ENCODE measurements at places on chromosomes 2 and 18.

DNA sequence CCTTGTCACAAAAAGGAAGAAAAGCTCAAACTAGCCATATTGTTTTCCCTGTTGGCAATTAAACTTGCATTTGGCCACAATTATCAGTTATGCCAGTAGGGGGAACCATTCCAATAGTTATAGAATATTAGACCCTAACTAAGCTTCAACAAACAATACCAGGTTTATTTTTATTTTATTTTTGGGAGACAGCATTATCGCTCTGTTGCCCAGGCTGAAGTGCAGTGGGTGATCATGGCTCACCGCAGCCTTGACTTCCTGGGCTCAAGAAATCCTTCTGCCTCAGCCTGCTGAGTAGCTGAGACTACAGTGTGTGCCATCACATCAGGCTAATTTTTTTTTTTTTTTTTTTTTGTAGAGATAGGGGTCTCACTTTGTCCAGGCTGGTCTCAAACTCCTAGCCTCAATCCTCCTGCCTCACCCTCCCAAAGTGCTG lies 102.1 kb downstream of the ATAD2B start:
- DNase-seq = no peak

- DNase-seq = no peak
Measured at GRCh38 chr18:43129946-43130524, 14.6 kb upstream of the RIT2 start.

- DNase-seq = no peak
Measured at GRCh38 chr18:38789141-38789540, 1223.5 kb upstream of the CELF4 start.

DNA sequence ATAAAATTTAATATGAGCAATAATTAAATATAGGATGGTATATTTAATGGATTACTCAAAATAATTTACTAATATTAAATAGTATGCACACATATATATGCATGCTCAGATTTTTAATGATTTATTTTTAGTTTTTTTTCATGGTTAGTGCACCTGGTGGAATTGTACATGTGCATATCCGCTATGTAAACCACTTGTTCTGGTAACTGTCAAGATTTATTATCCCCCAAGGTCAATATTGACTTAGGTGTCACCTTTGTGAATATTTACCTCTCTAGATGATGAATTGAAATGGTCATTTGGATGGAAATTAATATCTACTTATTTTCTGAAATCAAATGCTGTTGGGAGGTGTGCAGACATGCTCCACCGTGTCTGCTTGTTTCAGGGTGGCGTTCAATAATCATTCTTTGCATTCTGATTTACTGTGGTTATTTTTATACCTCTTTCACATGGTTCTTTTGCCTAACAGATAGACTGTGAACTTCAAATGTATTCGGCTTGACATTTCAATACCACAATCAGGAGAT lies 14.7 kb downstream of the CNTNAP5 start:
- DNase-seq = no peak

DNA sequence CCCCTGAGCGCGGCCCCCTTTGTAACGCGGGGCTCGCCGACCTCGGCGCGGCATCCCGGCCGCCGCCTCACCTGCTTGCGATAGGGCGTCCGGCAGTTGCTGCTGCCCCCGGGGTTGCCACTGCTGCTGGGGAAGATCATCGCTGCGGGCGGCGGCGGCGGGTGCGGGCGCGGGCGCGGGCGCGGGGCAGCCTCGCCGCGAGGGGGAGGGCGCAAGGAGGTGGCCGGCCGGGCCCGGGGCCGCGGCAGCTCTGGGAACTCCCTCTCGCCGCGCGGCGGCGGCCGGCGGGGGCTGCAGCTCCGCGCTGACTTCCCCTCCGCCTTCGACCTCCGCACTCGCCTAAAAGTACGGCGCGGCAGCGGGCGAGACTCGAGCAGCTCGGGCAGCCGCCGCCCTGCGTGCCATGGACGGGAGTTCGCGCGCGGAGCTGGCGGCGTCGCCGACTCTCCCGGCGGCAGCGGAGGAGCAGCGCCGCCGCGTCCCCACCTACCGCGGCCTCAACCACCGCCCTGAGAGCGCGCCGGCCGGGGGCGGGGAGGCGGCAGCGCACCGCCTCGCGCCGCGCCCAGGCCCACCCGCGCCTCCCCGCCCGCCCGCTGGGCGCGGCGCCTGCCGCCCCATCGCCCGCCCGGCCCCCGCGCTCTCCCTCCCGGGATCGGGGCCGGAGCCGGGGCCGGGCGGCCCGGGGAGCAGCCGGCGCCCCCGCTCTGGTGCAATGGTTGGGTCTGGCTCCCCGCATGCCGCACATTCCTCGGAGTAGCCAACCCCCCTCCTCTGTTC lies 86.0 kb downstream of the RBMS1 start:
- DNase-seq = no peak

GRCh38 chr2:220789961-220790360 lies 782.1 kb downstream of the EPHA4 start:
- no peak for DNase-seq

DNA sequence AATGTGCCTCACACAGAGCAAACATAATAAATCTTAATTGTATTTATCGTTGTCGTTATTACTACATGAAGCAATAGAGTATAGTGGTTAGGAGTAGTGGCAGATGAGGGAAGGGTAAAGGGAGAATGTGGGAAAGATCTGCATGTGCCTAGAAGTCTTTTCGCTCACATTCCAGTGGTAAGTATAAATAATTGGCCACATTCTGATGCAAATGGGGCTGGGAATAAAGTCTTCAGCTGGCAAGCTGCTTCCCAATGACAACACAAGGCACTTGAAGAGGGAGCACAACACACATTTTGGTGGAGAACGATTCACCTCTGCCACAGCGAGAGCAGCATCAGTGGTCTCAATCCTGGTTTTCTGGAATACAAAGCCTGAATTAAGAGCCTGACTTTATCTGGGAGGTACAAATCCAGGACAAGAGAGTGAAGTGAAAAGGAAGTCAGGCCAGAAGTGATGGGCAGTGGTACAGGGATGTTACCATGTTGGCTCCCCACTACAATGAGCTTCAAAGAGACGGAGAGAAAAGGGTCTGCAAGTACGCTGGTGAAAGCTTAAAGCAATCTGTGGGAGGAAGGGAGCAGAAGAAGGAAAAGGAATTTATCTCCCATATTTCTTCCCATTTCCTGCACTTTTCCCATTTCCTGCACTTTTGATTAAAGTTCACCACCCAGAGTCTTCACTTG lies 112.3 kb downstream of the ARHGAP15 start:
- no peak for DNase-seq

- DNase-seq = no peak
Measured at GRCh38 chr18:45014047-45014501, 333.4 kb downstream of the SETBP1 start.

GRCh38 chr18:77528872-77529271 lies 279.2 kb downstream of the GALR1 start:
- DNase-seq = no peak

DNA sequence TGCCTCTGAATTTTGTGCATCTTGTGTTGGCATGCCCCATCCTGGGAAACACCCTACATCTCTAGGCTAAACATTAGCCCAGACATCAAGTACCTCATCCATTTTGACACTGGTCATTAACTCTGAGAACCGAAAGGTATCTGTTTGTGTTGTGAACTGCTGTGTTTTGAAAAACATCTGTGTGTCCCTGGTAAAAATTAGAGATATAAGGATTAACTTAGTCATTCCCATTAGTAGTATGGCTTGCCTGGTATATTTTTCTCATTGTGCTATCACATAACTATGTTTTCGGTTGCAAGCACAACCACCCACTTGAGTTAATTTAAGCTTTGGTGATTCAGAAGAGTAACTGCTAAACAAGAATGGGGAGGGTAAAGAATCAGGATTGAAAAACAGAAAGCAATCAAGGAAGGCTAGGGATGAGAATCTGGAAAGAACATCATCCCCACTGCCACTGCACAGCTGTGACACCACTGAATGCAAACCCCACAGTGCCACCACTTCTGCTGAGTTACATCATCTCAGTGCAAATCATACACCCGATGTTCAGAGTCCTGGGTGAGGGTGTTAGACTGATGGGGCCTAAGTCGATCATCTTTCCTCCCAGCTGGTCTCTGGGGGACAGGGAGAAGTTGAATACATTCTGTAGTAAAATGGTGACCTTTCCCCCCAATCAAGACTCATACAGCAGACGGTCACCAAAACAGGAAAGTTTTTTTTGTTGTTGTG lies 234.0 kb downstream of the EPHA4 start:
- DNase-seq = no peak

GRCh38 chr2:233418761-233419546 lies 64.7 kb downstream of the DGKD start:
- DNase-seq = no peak

- no peak for DNase-seq
Measured at GRCh38 chr2:129934044-129934822, 45.2 kb upstream of the RAB6C start.

GRCh38 chr2:53445383-53446070 lies 322.1 kb upstream of the CHAC2 start:
- no peak for DNase-seq

GRCh38 chr18:63185984-63186383 lies 133.6 kb downstream of the BCL2 start:
- no peak for DNase-seq

DNA sequence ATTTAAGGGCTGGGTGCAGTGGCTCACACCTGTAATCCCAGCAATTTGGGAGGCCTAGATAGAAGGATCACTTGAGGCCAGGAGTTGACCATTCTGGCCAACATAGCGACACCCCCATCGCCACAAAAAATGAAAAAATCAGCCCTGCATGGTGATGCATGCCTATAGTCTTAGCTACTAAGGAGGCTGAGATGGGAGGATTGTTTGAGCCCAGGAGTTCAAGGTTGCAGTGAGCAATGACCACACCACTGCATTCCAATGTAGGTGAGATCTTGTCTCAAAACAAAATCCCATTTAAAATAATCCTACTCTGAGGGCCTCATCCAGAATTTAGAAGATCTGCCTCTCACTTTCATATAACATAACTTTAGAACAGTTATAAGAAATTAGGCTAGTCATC lies 2.7 kb upstream of the SERTAD2 start:
- DNase-seq = no peak

Data from activated CD8-positive, alpha-beta memory T cell treated with anti-CD3 and anti-CD28 coated beads for 4 hours (primary cell).